ENCODE measurements at places on chromosomes 7 and 10.

GRCh38 chr10:26715137-26715487 is 17.6 kb downstream of the PDSS1 start:
- DNase-seq, result no peak

- DNase-seq, result no peak
These were observed 146.2 kb upstream of the LYZL1 start for GRCh38 chr10:29142516-29143314.

- no peak for DNase-seq
These were observed 55.1 kb upstream of the GLCCI1 start for GRCh38 chr7:7913504-7913903.

DNA sequence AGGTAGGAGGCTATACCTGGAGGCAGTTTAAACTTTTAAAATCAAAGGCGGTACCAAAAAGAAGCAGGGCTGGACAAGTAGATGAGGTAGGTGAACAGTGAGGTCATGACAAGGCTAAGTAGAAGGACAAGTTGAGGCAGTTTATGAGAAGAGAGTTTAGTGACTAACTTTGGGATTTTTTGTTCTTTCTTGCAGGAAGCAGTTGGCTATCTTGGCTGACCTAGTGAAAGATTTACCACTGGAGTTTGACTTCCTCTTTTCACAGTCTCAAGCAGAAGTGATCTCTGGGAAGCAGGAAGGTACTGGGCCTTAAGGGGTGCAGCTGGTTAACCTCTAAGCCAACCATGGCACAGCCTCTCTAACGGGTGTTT is 26.3 kb downstream of the ENTPD7 start:
- DNase-seq, result no peak

- DNase-seq, result no peak
These were observed 35.3 kb upstream of the PFKFB3 start for GRCh38 chr10:6167456-6167855.

GRCh38 chr7:1112625-1113547 is 25.0 kb downstream of the GPER1 start:
- DNase-seq, result no peak

DNA sequence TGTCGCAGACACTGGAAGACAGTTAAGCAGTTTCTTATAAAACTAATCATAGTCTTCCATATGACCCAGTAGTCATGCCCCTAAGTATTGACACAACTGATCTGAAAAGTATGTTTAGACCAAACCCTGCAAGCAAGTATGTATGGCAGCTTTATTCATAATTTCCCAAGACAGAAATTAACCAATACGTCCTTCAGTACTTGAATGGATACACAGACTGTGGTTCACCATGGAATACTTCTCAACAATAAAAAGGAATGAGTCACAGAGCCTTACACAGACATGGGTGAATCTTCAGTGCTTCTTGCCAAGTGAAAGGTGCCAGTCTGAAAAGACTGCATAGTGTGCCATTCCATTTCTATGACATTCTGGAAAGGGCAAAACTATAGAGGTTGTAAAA is 50.2 kb upstream of the AKR1E2 start:
- DNase-seq, result no peak

DNA sequence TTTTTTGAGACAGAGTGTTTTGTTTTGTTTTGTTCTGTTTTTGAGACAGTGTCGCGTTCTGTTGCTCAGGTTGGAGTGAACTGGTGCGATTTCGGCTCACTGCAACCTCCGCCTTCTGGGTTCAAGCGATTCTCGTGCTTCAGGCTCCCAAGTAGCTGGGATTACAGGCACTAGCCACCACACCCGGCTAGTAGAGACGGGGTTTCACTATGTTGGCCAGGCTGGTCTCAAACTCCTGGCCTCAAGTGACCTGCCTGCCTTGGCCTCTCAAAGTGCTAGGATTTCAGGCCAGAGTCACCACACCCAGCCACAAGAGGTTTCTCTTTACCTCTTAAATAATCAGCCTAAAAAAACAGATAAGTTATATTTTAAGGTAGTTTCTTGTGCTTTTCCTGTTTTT is 8.7 kb upstream of the ARHGAP12 start:
- DNase-seq, result no peak

DNA sequence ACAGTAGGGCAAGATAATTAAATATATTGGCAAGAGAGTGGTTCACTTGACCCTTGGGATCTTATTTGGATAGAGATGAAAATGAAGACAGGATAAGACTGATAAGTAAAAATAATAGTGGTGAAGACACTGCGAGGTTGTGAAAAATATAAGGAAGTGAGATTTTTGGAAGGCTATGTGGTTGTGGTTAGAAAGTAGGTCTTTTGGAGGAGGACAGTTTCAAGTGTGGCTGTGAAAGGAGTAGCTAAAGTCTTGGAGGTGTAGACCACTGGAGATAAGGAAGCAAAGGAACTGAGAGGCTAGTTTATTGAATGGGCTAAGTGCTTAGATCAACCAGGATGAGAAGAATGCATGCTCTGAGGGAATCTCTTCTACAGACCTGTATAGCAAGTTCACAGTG is 11.2 kb downstream of the MIOS start:
- DNase-seq, result no peak

GRCh38 chr7:7103343-7104313 is 78.7 kb upstream of the C1GALT1 start:
- no peak for DNase-seq

GRCh38 chr7:2441430-2442058 is 34.7 kb downstream of the GRIFIN start:
- DNase-seq, result no peak

- DNase-seq, result no peak
These were observed 82.8 kb upstream of the ZNF32 start for GRCh38 chr10:43731486-43731885.

- no peak for DNase-seq
These were observed 23.9 kb downstream of the PYROXD2 start for GRCh38 chr10:98391065-98391464.

DNA sequence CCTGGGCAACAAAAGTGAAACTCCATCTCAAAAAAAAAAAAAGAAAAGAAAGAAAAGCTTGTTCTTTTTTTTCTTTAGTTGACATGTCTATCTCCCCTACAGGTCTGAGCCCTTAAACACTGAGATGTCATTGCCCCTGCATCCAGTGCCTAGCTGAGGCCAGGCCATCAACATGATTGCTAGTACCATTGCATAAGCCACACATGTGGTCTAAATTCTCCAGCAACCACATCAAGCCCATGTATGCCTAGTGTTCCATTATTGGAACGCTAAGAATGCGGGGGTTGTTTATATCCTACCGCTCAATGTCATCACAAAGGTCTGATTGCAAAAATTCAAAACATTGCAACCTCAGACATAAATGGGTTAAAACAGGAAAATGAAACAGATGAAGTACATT is 62.7 kb downstream of the NPTX2 start:
- no peak for DNase-seq

GRCh38 chr7:29285444-29285793 is 90.8 kb downstream of the CHN2 start:
- DNase-seq, result no peak

DNA sequence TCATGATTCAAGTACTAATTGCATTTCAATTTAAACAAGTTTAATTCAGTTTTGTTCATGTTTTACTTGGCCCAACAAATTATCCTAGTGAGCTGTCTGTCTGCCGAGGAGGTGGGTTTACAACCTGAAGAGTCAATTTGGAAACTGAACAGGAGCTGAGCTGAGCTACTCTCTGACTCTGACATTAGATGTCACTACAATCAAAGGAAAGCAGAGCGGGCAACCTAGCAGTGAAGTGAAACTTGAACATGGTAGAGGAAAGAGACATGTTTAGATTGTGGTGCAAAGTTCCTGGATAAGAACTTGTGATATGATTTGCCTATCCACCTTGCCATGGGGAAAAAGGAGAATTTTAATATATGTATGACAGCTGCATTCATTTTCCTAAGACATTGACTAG is 9.6 kb upstream of the AGR3 start:
- DNase-seq, result no peak
